ENCODE measurements at places on chromosomes 1 and 21.

DNA sequence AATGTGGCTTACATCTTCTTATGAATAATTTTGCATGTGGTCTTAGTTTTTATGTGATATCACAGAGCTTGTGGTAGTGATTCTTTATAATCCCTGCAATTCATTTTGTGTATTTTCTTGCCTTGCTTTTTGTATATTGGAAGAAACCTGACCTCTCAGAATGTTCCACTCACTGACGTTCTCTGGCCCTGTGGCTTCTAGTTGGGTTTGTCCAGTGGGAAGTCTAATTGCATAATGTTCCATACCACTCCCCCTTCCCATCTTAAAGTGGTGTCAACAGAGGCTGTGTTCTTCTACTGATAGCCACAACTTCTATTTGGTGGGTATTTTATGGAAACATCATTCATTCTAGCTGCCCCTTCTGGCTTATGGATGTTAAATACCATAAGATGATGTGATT lies 225.3 kb downstream of the BACH1 start:
- no peak overlapping the region for H3K4me3 ChIP-seq
- H3K27ac ChIP-seq, result no peak overlapping the region
- H3K36me3 ChIP-seq, result peaks cover 22% of the 10 kb centered on the region
- H3K27me3 ChIP-seq, result no peaks in the 10 kb centered on the region
- no peak for DNase-seq
- no peaks in the 10 kb centered on the region for H3K4me1 ChIP-seq

DNA sequence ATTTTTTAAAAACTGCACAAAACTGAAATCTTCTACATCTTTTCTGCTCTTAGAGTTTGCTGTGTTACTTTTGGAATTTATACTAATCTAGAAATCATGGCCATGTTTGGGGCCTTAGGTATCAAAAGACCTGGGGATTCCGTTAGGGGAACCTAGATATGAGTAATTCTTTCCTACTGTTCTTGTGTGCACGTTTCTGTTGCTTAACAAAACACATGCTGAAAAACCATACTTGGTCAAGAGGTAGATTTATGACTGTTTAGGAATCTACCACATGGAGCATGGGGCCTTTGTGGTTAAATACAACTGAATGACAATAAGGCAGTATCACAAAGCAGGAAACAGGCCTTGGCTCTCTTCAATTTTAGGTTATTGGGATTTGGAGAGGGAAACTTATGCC lies 291.9 kb upstream of the USP25 start:
- no peaks in the 10 kb centered on the region for H3K27me3 ChIP-seq
- H3K4me1 ChIP-seq, result peaks cover 30% of the 10 kb centered on the region
- peaks cover 1% of the 10 kb centered on the region for H3K36me3 ChIP-seq
- H3K4me3 ChIP-seq, result no peak overlapping the region
- no peak for DNase-seq

GRCh38 chr1:234612352-234613127 lies 2.6 kb upstream of the IRF2BP2 start:
- peak; percentile 77 for DNase-seq
- H3K36me3 ChIP-seq, result peaks cover 13% of the 10 kb centered on the region
- no peaks in the 10 kb centered on the region for H3K27me3 ChIP-seq
- H3K4me3 ChIP-seq, result peak overlapping the region; percentile 79

GRCh38 chr1:36135796-36136195 lies 10.8 kb upstream of the COL8A2 start:
- peaks cover 11% of the 10 kb centered on the region for H3K4me1 ChIP-seq
- H3K27ac ChIP-seq, result peak overlapping the region; percentile 57
- no peak for DNase-seq
- H3K27me3 ChIP-seq, result no peaks in the 10 kb centered on the region
- peaks cover 3% of the 10 kb centered on the region for H3K36me3 ChIP-seq
- H3K4me3 ChIP-seq, result no peak overlapping the region

GRCh38 chr1:31605908-31606427 lies 11.5 kb upstream of the HCRTR1 start:
- no peaks in the 10 kb centered on the region for H3K36me3 ChIP-seq
- no peak overlapping the region for H3K4me3 ChIP-seq
- H3K27me3 ChIP-seq, result peaks cover 10% of the 10 kb centered on the region
- peaks cover 10% of the 10 kb centered on the region for H3K4me1 ChIP-seq

- H3K4me3 ChIP-seq, result no peak overlapping the region
- H3K4me1 ChIP-seq, result peaks cover 3% of the 10 kb centered on the region
- H3K27me3 ChIP-seq, result no peaks in the 10 kb centered on the region
- no peak for DNase-seq
- no peaks in the 10 kb centered on the region for H3K36me3 ChIP-seq
Measured at GRCh38 chr1:203202431-203203245, 16.1 kb upstream of the CHI3L1 start.

- H3K27me3 ChIP-seq, result no peaks in the 10 kb centered on the region
- peaks cover 32% of the 10 kb centered on the region for H3K4me1 ChIP-seq
- no peak overlapping the region for H3K27ac ChIP-seq
- H3K36me3 ChIP-seq, result peaks cover 3% of the 10 kb centered on the region
Measured at GRCh38 chr21:44297525-44298290, 2.1 kb upstream of the PFKL start.

DNA sequence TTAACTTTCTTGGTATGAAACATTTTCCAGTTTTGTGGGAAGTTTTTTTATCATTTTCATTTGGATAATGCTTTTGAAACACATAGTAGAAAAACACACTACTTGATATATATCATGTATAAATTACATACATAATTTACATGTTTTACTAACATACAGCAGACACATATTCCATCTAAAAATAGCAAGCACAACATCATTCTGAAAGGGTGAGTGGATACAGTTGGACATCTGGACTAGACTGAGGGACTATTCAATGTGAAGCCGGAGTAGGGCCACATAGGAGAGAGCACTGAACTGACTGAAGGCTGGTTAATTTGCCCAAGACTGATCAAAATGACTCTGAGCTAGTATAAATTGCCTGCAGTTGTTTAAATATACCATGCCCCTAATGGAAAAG lies 11.7 kb downstream of the CDKN2C start:
- peaks cover 15% of the 10 kb centered on the region for H3K4me1 ChIP-seq
- H3K36me3 ChIP-seq, result no peaks in the 10 kb centered on the region
- H3K27me3 ChIP-seq, result peaks cover 41% of the 10 kb centered on the region
- H3K27ac ChIP-seq, result no peak overlapping the region
- no peak for DNase-seq

DNA sequence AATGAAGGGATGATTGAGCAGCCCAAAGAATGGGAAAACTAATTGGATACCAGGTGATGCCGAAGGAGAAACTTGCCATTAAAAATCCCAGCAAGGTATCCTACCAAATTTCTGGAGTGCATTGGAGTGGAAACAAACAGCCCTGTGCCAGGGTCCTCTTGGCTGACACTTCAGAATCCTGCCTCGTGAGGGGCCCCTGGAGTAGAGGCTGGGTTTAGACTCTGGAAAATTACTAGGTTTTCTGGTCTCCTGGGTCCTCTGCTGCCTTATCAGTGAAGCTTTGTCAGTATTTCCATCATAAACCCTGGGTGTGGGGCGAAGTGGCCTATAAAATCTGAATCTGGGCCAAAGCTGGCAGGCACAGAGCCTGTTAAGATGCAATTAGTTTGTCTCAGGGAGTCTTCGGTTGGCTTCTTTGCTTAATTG lies 289.2 kb upstream of the USP24 start:
- H3K4me3 ChIP-seq, result no peak overlapping the region
- no peak for DNase-seq
- no peak overlapping the region for H3K27ac ChIP-seq
- no peaks in the 10 kb centered on the region for H3K36me3 ChIP-seq

GRCh38 chr21:28220680-28221079 lies 772.0 kb downstream of the LTN1 start:
- no peaks in the 10 kb centered on the region for H3K4me1 ChIP-seq
- H3K27ac ChIP-seq, result no peak overlapping the region
- no peaks in the 10 kb centered on the region for H3K27me3 ChIP-seq
- no peak for DNase-seq
- H3K36me3 ChIP-seq, result no peaks in the 10 kb centered on the region
- H3K4me3 ChIP-seq, result no peak overlapping the region

GRCh38 chr1:3577300-3577699 lies 34.0 kb downstream of the MEGF6 start:
- DNase-seq, result no peak
- H3K4me1 ChIP-seq, result no peaks in the 10 kb centered on the region
- no peak overlapping the region for H3K27ac ChIP-seq
- no peaks in the 10 kb centered on the region for H3K27me3 ChIP-seq

DNA sequence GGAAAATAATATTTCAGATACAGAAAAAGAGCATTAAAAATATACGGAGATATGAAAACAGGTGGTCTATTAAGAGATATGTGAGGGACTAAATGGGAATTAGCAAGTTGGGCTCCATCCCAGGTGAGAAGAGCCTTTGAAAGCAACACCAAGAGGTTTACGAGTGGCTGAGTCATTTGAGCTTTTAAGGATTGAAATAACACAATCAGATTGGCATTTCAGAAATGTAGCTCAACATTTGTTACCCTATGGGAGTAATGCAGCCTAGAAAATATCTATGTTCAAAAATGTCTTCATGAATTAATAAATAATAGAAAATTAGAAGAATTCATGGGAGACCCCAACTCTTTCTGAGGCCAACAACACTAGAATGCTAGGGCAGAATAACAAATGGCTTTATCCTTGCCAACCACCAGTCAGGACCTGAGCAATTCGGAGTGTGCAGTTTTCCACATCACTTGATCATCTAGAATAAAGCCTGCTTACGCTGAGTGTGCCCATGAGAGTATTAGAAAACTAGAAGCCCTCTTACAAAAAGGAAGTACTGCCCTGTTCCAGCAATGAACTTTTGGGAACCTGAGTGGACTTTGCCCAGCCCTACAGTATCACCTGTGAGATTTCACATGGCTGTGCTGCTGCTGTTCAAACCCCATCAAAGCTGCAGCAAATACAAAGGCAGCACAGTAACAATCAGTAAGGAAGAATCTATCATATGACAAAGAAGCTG lies 538.0 kb upstream of the CAMK1G start:
- no peaks in the 10 kb centered on the region for H3K36me3 ChIP-seq
- H3K27ac ChIP-seq, result no peak overlapping the region
- no peak overlapping the region for H3K4me3 ChIP-seq
- DNase-seq, result no peak
- H3K4me1 ChIP-seq, result no peaks in the 10 kb centered on the region
- peaks cover 4% of the 10 kb centered on the region for H3K27me3 ChIP-seq

DNA sequence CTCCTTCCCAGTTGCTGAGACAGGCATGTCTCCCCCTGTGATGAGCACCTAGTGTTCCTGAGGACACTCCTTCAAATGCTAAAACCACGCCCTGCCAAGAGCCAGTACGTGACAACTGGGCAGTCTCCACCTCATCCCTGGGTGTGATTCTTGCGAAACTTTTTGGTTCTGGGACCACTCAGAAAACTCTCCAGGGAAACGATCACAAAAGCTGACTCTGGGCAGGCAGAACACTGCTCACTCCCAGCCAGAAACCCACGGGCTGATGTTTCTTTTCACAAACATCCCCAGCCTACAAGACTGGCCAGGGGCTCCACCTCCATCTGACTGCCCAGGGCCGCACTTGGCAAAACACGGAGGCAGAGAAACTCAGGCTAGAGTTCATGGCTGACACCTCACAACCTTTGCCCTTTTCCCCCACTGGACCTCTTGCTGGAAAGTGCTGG lies 24.4 kb downstream of the DHRS3 start:
- H3K36me3 ChIP-seq, result peaks cover 39% of the 10 kb centered on the region
- H3K4me3 ChIP-seq, result no peak overlapping the region
- H3K27me3 ChIP-seq, result no peaks in the 10 kb centered on the region
- no peak for DNase-seq
- H3K4me1 ChIP-seq, result peaks cover 43% of the 10 kb centered on the region
- no peak overlapping the region for H3K27ac ChIP-seq

- peaks cover 46% of the 10 kb centered on the region for H3K36me3 ChIP-seq
- no peak overlapping the region for H3K4me3 ChIP-seq
- H3K27me3 ChIP-seq, result no peaks in the 10 kb centered on the region
- no peak overlapping the region for H3K27ac ChIP-seq
Measured at GRCh38 chr1:96749618-96750017, 28.0 kb downstream of the PTBP2 start.

GRCh38 chr1:215003686-215004085 lies 78.9 kb upstream of the KCNK2 start:
- DNase-seq, result no peak
- no peaks in the 10 kb centered on the region for H3K4me1 ChIP-seq
- H3K27me3 ChIP-seq, result no peaks in the 10 kb centered on the region
- H3K4me3 ChIP-seq, result no peak overlapping the region
- H3K27ac ChIP-seq, result no peak overlapping the region
- no peaks in the 10 kb centered on the region for H3K36me3 ChIP-seq

GRCh38 chr1:41560931-41561330 lies 76.4 kb upstream of the EDN2 start:
- H3K4me1 ChIP-seq, result peaks cover 2% of the 10 kb centered on the region
- no peak for DNase-seq
- H3K27me3 ChIP-seq, result no peaks in the 10 kb centered on the region
- peaks cover 49% of the 10 kb centered on the region for H3K36me3 ChIP-seq
- H3K4me3 ChIP-seq, result no peak overlapping the region
